ENCODE measurements at places on chromosomes 7 and 10. TPM values are rescaled to one million over a fixed set of nuclear protein-coding genes. Genes with fewer than 3 reads are reported as not detected.

DNA sequence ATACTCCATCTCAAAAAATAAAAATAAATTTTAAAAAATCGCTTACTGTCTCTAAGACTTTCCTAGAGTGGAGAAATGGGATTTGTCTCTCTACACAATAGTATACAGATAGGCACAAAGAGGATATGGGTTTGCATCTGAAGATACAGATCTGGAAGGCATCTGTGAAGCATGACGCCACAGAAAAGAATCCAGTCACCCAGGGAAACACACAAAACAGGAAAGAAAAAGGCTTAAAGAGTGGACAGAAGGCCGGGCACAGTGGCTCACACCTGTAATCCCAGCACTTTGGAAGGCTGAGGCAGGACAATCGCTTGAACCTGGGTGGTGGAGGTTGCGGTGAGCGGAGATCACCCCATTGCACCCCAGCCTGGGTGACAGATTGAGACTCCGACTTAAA, 61.3 kb downstream of the SKIDA1 start:
- no peaks in the 10 kb centered on the region for H3K4me1 ChIP-seq
- no peak overlapping the region for H3K27ac ChIP-seq
- no peaks in the 10 kb centered on the region for H3K27me3 ChIP-seq
- H3K4me3 ChIP-seq = no peak overlapping the region
- DNase-seq = no peak

C10orf62 gene
- total RNA-seq = not detected

DNA sequence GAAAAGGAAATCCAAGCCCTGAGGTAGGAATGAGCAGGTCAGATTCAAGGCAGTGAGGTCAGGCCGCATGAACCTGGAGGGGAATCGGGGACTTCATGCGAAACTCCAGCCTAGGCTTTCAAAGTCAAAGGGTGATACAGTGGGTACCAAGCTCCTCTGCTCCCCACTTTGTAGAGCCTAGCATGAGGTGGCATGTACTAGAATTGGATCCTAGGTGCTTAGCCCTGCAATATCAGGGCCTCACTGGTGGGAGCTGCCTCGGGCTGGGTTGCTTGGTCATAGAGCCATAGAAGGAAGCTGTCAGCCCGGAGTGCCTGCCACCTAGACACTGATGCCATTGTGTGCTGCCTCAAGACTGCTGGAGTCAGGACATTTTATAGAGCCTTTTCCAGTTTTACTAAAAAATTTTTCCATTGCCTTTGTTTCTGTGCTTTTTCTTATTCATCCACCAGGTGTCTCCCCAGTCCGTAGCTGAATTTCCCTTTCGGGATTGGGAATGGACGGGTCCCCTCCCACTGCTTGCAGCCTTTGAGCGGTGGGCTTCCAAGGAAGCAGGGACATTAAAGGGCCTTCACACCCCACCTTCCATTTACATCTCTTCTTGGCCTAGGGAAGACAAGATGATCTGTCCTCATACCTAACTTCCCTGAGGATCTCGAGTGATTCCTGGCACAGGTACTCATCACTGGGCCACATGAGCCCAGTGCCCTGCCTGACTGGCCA, 5.5 kb upstream of the LZTS2 start:
- H3K4me1 ChIP-seq = peaks cover 20% of the 10 kb centered on the region
- H3K4me3 ChIP-seq = no peak overlapping the region
- H3K36me3 ChIP-seq = peaks cover 49% of the 10 kb centered on the region
- no peaks in the 10 kb centered on the region for H3K27me3 ChIP-seq
- DNase-seq = no peak

DNA sequence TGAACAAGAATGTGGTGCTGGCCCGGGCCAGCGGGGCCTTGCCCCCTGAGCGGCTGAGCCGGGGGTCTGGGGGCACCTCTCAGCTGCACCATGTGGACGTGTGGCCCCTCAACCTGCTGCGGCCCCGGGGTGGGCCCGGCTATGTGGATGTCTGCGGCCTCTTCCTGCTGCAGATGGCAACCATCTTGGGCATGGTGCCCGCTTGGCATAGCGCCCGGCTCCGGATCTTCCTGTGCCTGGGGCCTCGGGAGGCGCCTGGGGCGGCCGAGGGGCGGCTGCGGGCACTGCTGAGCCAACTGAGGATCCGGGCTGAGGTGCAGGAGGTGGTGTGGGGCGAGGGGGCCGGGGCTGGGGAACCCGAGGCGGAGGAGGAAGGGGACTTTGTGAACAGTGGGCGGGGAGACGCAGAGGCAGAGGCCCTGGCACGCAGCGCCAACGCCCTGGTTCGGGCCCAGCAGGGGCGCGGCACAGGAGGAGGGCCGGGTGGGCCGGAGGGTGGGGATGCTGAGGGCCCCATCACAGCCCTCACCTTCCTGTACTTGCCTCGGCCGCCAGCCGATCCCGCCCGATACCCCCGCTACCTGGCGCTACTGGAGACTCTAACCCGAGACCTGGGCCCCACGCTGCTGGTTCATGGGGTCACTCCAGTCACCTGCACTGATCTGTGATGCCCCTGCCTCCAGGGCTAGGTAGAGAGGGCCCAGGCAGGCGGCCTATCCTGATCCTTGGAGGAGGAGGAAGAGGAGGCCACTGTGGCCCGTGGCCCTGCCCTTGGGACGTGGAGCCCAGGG, 1.1 kb upstream of the TRIP6 start:
- peaks cover 39% of the 10 kb centered on the region for H3K4me1 ChIP-seq
- H3K36me3 ChIP-seq = peaks cover 31% of the 10 kb centered on the region

- H3K4me1 ChIP-seq = no peaks in the 10 kb centered on the region
- no peaks in the 10 kb centered on the region for H3K27me3 ChIP-seq
- no peaks in the 10 kb centered on the region for H3K36me3 ChIP-seq
- no peak overlapping the region for H3K27ac ChIP-seq
- H3K4me3 ChIP-seq = no peak overlapping the region
Measured at GRCh38 chr10:1903982-1904381, 166.7 kb upstream of the ADARB2 start.

GRCh38 chr10:3935141-3935540, 150.1 kb upstream of the KLF6 start:
- no peaks in the 10 kb centered on the region for H3K36me3 ChIP-seq
- peak overlapping the region; percentile 59 for H3K27ac ChIP-seq
- H3K4me3 ChIP-seq = peak overlapping the region; percentile 3

GLI3 gene
- total RNA-seq = 6.2 TPM

KIN gene
- total RNA-seq = 8.1 TPM

TMEM130 gene
- total RNA-seq = not detected

- no peaks in the 10 kb centered on the region for H3K27me3 ChIP-seq
- peaks cover 8% of the 10 kb centered on the region for H3K4me1 ChIP-seq
- H3K27ac ChIP-seq = no peak overlapping the region
- H3K36me3 ChIP-seq = no peaks in the 10 kb centered on the region
- no peak overlapping the region for H3K4me3 ChIP-seq
- DNase-seq = no peak
Measured at GRCh38 chr7:112134039-112134438, 72.2 kb downstream of the DOCK4 start.

DNA sequence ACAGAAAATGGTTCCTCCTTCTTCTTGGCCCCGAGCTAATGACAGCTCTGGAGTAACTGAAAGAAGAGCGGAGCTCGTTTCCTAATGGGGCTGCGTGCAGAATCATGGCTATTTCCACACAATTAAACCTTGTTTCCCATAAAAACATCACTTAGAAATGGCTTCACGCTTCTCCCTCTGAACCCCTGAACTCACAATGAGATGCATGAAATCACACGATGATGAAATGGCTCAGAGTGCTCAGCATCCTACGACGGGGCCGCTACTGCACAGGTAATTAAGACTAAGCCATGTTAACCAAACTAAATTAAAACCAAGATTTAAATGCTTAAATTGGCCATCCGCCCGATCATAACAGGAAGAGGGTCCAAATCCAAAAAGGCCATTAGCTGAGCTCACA, 80.0 kb upstream of the DNAAF5 start:
- H3K4me1 ChIP-seq = no peaks in the 10 kb centered on the region
- H3K36me3 ChIP-seq = no peaks in the 10 kb centered on the region
- H3K4me3 ChIP-seq = no peak overlapping the region
- DNase-seq = no peak

DNA sequence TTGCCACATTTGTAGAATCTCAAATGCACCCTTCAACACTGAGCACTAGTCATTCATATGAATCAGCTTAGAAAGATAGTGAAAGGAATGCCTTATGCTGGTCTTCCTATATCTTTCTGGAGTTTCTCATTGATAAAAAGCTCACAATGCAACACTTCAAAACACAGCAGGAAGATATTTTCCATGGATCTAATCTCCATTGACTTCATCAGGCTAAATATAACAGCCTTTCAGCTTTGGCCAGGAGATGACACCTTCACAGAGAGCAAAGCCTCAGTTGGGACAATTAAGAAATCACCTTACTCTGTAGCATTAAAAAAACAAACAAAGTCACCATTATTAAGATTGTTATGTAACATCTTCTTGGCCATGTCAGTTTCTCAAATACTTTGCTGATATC, 6.7 kb downstream of the NRP1 start:
- DNase-seq = no peak
- no peaks in the 10 kb centered on the region for H3K27me3 ChIP-seq
- H3K27ac ChIP-seq = no peak overlapping the region
- peaks cover 7% of the 10 kb centered on the region for H3K4me1 ChIP-seq
- H3K36me3 ChIP-seq = peaks cover 4% of the 10 kb centered on the region
